ENCODE measurements at places on chromosomes 3 and 15. TPM values are rescaled to one million over a fixed set of nuclear protein-coding genes. Genes with fewer than 3 reads are reported as not detected.

GRCh38 chr15:40310001-40310959 lies 2.5 kb upstream of the PLCB2 start:
- no peak for DNase-seq

Gene TICRR
- 8.4 TPM for polyA plus RNA-seq

DNA sequence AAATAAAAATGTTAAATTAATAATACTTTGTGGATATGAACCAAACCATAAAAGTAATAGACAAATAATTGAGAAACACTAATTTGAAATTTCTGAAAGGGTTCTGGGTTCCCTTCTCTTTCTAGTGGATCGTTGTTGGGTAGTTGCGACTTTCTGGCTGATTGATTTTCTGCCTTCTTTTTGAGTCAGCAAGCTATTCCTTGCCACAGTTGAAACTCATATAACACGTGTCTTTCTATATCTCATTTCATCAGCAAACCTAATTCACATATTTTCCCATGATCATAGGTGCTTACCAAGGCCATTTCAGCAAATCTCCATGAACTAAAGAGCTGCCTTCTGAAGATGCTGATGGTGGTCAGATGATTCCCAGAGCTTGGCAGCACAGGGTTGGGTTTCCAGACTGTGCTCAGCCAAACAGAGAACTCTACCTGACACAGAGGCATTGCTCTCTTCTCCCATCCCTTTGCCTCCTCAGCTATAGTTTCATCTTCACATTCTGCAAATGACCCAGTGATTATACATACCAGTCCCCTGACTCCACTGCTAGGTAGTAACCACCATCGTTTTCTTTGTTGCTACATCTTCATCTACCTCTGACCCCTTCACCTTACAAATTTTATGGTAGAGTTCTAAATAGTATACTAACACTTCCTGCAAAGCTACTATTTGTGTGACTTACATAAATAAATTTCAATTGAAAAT lies 383.9 kb upstream of the DPH6 start:
- no peak for DNase-seq

- DNase-seq, result no peak
These were observed 83.1 kb downstream of the PGPEP1L start for GRCh38 chr15:98924401-98925049.

Gene GAP43
- polyA plus RNA-seq, result 1.5 TPM

GRCh38 chr15:58460116-58460790 lies 28.5 kb downstream of the LIPC start:
- no peak for DNase-seq

Gene ADAMTS17
- 2.5 TPM for polyA plus RNA-seq

DNA sequence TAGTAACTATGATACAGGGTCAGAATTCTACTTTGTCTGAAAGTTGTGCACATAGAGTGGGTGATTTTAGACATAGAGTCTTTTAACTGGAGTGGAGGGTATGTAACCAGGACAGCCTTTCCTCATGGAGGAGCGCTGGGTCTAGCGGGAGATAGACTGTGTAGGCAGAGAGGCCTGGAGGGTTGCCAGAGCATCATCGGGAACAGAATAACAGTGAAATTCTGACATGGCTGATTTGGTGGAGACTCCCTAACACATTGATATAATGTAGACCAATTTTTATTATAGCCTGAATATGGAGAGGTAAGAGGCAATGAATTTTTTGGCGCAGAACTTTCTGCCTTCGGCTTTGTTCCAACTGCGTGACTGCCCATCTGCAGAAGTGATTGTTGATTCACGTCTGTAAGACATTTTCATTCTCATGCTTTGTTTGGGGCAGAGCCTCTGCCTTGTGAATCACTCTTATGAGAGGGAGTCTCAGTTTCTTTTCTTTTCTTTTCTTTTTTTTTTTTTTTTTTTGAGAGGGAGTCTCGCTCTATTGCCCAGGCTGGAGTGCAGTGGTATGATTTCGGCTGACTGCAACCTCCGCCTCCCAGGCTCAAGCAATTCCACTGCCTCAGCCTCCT lies 16.0 kb downstream of the LPP start:
- DNase-seq, result no peak

Gene ARPP19
- 134 TPM for polyA plus RNA-seq

DNA sequence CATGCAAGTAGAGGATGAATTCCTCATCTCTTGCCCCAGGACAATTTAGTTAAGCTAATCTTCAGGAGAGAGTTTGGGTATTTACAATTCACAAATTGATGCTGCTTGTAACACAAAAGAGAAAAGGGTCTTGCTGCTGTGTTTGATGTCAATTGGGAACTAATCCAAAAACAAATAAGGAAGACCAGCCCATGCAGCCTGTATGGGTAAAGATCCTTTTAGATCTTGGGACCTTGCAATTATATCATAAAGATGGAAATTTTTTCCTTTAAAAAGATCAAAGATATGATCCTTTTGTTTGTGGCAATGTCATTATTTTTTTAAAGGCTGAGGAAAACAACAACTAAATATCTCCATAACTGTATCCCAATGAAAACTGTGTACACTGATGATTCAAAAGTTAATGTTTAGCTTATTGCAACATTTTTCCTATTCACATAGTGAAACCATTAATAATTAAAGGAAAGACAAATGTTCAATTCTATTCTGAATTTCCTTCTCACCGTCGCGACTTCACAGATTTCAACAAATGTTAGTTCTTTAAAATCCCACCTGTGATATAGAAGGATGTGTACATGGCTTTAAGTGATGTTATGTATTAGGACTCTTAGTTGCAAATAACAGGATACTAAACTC lies 40.2 kb downstream of the TMEM212 start:
- no peak for DNase-seq

GRCh38 chr3:8492744-8493511 lies 8.7 kb upstream of the LMCD1 start:
- DNase-seq, result no peak

Gene IQCF5
- not detected for polyA plus RNA-seq

DNA sequence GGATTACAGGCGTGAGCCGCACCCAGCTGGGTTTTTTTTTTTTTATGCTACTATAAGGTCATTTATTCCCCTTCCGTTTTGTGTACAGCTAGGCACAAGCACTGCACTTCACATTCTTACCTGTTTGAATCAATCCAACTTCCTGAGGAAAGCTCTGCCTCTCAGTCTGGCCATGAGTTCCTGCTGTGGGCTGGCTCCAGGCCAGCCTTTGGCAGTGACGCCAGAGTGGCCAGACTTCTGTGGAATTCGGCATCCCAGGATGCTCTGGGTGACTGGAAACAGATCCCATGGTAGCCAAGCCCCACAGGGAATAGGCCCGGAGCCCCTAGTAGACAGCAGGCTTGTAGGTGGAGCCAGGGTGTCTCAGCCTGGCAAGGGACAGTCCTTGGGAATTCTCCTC lies 21.5 kb upstream of the TIMP4 start:
- no peak for DNase-seq

GRCh38 chr3:16474920-16475319 lies 38.6 kb downstream of the RFTN1 start:
- no peak for DNase-seq

DNA sequence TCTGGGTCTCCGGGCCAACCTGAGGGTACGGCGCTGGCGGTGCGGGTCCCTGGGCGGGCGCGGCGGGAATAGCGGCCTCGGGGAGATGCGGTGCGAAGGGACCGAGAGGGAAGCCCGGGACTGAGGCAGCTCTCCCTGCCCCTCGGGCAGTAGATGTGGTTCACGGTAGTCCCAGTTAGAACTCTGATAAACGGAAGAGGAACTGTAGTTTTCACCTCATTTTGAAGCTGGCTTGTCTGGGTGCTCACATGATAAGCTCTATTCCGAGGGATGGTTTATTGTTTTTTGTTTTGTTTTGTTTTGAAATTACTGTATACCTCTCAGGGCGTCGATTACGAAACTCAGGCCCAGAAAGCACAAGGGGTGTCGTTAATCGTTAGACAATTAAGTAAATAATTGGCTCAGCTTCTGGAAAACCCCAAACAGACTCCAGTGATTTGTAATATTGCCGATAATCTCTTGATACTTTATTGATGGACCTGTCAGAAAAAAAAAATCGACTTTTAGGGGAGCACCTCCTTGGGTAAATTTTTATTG lies 413 bp downstream of the NUSAP1 start:
- no peak for DNase-seq
